ENCODE measurements at places on chromosomes 13 and 19.

- no peak for DNase-seq
Measured at GRCh38 chr19:18439025-18439909, 1.3 kb upstream of the ISYNA1 start.

DNA sequence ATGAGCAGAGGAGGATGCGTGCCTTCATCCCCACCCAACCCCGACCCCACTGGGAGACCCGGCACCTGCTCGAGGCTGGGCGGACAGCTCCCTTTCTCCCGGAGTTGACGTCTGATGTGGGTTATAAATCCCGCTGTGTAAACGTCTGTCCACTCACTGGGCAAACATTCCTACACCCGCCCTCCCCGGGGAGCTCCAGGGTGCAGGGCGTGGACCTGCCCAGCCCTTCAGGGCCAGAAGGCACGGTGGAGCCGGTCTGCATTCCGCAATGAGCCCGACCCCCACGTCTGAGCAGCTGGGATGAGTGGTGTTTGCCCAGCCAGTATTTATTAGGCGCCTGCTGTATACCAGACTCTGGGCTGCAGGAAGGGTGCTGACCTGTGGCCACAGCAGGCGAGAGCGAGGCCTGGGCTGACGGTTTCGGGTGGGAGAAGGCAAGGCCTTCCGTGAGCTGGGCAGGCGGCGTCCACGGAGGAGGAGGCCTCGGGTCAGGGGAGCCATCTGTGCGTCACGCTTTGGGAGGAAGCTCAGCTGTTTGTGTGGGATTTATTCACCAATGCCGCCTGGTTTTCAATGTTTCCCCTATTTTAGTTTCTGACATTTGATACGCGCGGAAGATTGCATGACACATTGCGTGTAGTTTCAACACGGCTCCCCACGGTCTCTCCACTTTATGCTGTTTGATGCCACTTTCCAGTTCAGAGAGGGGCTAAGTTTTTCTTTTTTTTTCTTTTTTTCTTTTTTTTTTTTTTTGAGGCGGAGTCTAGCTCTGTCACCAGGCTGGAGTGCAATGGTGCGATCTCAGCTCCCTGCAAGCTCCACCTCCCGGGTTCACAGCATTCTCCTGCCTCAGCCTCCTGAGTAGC, 2.0 kb downstream of the MISP start:
- DNase-seq: no peak

DNA sequence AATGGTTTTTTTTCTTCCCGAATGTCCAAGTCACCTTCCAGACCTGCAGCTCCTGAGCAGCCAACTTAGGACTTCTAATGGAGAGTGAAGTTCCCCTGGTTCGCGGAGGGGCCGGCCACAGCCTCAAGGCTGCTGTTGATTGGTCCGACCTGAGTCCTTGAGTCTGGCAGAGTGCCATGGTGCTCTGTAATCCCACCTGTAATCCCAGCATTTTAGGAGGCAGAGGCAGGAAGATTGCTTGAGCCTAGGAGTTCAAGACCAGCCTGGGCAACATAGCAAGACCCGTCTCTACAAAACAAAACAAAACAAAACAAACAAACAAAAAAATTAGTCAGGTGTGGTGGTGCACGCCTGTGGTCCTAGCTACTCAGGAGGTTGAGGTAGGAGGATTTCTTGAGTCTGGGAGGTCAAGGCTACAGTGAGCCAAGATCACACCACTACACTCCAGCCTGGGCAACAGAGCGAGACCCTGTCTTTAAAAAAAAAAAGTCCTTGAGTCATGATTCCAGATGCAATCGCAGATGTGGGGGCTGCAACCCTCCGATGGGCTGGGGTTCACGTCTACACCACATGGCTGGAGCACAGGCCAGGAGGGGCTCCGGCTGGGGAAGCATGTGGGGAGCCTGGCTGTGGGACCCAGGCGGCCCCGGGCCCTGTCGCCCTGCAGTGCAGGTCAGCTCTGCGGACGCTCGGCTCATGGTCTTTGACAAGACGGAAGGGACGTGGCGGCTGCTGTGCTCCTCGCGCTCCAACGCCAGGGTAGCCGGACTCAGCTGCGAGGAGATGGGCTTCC, 17.7 kb downstream of the HPN start:
- DNase-seq: no peak

DNA sequence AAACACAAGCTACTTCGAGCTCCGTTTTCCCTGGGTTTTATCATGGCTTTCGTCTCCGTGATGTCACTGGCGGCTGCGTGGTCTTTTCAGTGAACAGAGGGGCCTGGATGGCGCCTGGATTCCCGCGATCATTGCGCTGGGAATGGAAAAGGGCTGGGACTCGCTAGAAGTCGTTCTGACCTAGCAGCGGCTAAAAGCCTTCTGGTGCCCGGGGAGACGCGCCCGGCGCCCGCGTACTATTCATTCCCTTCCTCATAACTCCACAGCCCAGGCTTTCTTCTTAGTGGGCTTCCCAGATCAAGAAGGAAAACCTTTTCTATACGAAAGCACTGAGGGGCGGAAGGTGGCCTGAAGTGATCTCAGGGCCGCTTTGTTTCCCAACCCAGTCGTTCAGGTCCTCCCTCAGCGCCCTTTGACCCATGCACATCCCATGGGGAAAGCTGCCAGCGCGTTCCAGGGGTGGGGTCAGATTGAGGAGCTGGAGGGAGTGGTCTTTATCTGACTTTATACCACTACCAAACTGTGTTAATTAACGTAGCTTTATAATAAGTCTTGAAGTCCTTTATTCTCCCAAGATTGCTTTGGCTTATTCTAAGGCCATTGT, 96.6 kb downstream of the ELF1 start:
- no peak for DNase-seq

DNA sequence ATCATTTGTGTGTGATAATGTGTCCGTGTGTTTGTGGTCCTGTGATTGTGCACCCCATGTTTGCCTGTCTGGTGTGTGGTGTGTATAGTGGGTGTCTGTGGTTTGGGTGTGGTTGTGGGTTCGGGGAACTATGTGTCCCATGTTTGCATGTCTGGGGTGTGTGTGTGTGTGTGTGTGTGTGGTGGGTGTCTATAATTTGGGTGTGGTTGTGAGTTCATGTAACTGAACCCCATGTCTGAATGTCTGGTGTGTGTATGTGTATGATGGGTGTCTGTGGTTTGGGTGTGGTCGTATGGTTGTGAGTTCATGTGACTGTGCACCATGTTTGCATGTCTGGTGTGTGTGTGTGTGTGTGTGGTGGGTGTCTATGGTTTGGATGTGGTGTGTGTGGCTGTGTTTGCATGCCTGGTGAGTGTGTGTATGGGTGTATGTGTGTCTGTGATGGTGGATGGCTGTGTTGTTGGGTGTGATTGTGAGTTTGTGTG, 11.1 kb upstream of the NFIX start:
- no peak for DNase-seq

Data from dorsolateral prefrontal cortex (tissue), 122 donors.